T-cell (primary cell): ENCODE measurements at places on chromosomes 4 and X.

DNA sequence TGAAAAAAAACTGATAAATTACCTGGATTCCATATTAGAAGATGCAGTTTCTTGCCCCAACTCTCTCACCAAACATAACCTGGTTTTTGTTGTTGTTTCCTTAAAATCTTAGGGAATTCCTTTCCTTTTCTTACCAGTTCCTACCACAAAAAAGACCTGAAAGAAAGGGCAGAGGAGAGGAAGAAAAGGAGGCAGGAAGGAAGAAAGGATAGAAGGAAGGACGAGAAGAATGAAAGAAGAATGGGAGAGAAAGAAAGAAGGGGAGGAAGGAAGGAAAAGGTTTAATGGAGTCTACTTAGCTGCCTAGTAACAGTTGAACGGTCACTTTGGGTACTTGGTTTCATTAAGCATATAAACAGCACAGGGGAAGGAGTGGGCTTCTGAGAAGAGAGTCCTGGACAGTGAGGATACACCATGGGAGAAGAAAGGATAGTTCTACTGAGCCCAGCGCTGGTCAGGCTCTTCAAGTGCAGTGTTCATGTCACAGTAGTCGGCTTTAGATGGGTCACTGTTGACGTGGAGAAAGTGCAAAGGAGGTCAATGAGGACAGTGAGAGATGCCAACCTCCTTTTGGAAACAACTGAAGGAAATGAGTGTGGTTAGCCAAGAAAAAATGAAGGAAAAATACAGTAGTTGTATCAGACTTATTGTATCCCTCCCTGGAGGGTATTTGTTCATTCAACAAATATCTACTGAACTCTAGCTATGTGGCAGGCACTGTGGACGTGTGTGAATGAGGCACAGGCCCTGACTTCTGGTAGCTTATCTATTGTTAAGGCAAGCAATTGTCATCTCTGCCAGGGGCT lies 1.1 kb upstream of the CHIC2 start:
- DNase-seq: no peak

DNA sequence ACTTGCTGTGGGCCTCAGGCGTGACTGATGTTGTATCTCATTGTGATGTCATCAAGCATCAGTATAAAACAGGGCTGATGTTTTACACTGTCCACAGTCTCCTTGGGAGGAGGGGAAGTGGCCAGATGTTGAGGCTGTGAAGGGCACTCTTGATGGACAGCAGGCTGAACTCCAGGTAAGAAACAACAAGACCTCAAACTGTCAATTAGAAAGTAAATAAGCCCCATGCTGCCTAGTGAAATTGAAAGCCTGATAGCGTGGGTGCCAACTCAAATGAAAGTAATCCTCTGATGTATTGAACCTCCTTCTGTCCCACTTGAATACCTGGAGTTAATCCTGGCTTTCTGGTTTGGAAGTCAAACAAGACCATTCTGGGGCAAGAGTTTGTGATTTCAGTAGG lies 19.7 kb downstream of the VSIG1 start:
- no peak for DNase-seq

GRCh38 chr4:5084911-5085475 lies 33.7 kb downstream of the STK32B start:
- DNase-seq: no peak

- DNase-seq: no peak
Observed at GRCh38 chr4:152479428-152480026, 56.4 kb downstream of the FBXW7 start.

DNA sequence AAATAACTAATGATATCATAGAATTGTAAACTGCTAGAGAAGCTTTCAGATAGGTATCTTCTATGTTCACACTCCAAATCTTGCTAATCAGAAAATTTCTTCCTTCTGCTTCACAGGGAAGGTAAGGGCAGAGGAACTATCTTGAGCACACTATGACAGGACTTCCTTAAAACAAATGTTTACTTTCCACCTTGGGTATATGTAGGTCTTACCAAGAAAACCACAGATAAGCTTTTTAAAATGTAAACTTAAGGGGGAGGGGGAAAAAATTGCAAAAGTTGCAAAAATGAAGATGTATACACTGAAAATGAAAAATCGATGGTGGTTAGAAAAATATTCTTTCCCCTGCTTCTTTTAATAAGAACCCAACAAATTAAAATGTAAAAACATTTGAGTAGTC lies 30.9 kb downstream of the YTHDC1 start:
- DNase-seq: no peak

DNA sequence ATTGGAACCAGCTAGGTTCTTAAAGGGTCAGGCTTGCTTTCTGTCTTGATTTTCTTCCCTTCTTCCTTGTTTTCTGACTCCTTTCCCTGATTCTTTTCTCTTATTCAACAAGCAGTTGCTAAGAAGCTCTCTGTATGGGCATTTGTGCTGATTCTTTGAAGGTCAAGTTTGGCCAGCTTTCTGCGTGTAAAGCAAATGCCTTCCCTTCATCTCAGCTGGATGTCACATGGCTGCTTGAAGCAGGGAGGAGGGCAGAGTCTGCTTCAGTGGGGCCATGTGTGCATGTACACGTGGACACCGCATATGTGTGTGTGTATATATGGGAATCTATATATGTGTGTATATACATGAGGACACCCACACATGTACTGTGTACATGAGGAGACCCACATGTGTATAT lies 139.9 kb upstream of the ATP6AP2 start:
- no peak for DNase-seq

DNA sequence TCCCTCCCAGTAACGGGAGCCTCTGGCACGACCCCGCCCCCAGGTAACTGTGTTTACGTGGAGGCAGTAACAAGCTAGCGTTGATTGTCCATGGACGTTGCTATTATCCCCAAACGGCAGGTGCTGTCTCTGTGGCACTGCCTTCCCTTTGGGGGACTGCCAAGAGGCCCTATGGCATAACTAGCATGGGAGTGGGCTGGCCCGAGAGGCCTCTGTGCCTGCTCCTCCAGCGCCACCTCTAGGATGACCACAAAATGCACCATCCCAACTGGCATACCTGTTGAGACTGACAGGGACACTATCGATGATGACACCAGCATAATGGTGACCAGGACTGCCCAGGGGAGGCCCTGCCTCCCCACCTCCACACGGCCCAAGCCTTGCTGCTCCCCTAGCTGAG lies 1.5 kb downstream of the SRPK3 start:
- DNase-seq: no peak

DNA sequence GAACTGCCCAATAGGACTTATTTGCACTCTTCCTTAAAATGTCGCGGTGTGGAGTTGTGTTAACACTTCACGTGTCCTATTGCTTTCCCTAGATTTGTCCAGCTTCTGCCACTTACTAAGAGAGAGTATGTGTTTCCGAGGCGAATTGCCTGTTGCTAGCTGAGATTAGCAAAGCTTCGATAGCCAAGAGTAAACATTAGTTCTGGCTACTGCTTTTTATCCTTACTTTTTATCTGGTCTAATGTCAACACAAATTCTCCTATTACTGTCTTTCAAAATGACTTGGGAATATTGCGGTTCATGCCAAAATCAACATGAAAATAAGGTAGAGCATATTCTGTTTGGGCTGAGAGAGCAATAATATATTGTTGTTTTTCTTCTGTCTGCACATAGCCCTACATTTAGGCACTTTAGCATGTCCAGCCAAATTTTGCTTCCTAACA lies 90.4 kb upstream of the VEGFC start:
- no peak for DNase-seq

DNA sequence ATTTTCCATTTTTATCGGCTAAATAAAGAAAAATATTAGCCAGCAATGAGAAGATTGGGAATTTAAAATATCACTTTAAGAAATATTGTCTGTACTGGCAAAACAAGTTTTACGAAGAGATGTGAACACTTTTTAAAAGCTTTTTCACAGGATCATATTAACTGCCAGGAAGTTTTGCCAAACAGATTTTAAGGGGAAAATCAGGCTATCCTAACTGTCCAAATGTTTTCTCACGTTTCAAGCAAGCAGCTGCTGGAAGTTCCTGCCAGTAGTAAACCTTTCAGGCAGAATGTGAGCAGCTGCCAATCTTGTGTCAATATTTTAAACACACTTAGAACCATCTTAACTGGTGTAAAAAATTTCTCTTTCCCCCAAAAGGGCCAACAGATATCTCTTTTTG lies 101.1 kb downstream of the ADGRL3 start:
- DNase-seq: no peak

DNA sequence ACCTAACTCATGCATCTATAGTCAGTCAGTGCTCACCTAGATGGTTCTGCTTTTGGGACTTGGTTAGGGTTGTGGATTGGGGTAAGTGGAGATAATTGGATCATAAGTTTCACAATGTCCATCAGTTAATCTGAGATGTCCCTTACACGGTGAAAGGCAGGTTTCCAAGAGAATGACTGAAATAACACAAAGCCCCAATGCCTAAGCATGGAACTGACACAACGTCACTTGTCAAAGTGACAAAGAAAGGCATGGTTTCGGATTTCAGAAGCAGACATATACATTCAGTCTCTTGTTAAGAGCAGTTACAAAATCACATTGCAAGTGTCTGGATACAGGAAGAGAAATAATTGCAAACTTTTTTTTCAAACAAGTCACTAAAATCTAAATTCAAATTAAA lies 1456.9 kb downstream of the TECRL start:
- no peak for DNase-seq

DNA sequence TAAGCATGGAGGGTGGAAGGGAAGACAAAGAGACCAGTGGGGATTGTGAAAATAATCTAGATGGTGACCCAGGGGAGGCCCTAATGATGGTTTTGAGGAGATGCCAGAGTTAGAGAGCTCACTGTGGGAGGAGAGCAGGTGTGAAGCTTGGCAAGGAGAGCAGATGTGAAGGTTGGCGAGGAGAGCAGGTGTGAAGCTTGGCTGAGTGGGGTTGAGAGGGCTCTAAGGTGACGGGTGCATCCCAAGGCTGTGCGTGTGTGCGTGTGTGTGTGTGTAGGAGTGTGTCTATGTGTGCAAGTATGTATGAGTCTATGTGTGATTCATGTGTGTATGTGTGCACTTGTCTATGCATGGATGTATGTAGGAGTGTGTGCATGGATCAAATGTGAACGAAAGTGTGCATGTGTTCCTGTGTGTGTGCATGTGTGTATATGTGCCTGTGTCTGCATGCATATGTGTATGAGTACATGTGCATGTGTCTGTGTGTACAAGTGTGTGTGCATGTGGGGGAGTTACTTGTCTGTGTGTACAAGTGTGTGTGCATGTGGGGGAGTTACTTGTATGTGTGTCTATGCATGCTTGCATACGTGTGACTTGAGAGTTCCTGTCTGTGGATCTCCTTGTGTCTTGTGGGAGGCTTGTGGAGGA lies 72.0 kb downstream of the EVC start:
- no peak for DNase-seq

GRCh38 chrX:140298960-140299825 lies 205.7 kb downstream of the SOX3 start:
- no peak for DNase-seq

GRCh38 chr4:3432381-3432790 lies 9.4 kb upstream of the HGFAC start:
- DNase-seq: no peak

GRCh38 chr4:33649471-33649870 lies 2594.8 kb downstream of the ARAP2 start:
- DNase-seq: no peak

- no peak for DNase-seq
Observed at GRCh38 chr4:177681902-177682301, 239.7 kb upstream of the AGA start.

DNA sequence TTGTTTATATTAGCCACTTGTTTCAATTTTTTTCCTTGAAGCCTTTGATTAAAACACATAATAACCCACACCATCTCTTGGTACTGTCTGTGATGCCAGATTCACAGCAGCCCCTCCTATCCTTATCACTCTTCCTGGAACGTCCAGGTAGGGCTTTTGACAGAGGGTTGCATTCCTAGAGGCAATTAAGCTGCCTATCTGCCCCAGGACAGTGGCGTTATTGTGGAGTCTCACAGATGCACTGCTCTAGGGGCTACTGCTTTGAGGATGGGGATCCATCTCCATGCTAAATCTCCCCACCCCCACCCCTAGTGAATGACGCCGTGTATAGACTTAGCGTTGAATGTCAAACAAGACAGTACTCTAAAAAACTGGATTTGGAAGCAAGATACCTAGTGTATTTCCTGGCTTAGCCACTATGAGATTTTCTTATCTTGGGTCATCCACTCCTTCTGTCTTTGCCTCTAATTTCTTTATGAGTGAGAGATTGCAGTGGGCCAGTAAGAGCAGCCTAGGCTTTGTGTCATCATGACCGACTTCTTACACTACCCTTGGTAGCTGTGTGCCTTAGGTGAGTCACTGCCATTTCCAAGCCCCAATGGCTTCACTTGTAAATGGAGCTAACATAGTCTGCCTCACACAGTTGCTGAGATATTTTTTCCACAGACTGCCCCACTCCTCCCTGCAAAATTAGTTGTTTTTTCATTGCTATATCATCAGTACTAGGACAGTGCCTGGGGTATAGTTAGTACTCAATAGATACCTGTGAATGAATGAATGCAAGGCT lies 90.9 kb downstream of the EGF start:
- DNase-seq: no peak

DNA sequence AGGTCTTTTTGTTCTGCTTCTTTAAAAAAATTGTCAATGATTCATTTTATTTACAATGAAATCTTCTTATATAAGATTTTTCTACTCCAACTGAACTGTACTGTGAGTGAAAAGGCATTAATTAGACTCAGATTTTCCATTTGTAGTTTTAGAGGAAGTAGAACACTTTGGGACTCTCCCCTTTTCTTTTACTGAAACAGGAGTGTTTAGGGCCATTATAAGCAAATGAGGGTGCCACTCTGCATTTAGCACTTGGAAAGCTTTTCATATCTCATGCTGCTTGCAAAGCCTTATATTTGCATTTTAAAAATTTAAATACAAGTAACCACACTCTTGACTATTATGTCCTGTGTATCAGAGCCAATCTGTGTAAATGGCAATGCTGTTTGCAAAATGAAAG lies 584.3 kb downstream of the KLHL13 start:
- no peak for DNase-seq

- DNase-seq: no peak
Observed at GRCh38 chrX:120739300-120739699, 109.4 kb upstream of the C1GALT1C1 start.

DNA sequence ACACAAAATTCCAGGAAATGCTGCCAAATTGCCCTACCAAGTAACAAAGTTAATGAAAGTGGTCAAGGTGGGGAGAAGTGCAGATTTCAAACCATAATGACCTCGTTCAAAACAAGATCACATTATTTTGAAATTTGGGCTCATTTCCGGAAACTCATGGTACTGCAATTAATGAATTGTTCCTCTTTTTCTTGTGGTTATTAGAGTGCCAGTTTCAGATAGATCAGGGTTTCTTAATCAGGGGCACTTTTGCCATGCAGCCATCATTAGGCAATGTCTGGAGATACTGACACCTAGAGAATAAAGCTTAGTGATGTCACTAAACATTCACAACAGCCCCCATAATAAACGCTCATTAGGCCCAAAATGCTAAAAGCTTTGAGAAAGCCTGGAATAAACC lies 381.5 kb upstream of the GALNT7 start:
- no peak for DNase-seq

DNA sequence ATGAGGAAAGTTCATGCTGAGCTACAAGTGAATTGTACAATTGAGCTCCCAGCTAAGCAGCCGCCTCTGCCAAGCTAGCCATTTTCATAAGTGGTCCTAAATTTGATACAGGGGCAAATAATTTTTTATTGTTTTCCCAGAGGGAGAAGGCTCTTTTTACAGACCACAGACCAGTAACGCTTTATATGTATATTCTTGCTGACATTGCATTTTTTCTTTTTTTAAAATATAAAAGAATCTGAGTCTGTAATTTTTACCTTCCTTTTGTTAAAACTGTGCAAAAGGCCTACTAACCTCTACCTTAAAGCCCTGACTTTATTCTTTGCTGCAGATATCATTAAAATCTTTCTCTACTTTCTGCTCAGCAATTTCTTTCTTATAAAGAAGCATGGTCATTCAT lies 501.2 kb upstream of the INTU start:
- DNase-seq: no peak
